Mammary epithelial cell (primary cell): ENCODE measurements at places on chromosomes 16 and 17. TPM values are rescaled to one million over a fixed set of nuclear protein-coding genes. Genes with fewer than 3 reads are reported as not detected.

The TPSG1 gene
- polyA plus RNA-seq = not detected

The KRTAP2-3 gene
- polyA plus RNA-seq = 4.5 TPM

The KIF19 gene
- not detected for polyA plus RNA-seq

The BIRC5 gene
- 52.0 TPM for polyA plus RNA-seq

The HBZ gene
- polyA plus RNA-seq = not detected

The TNFRSF13B gene
- not detected for polyA plus RNA-seq

The TBC1D3I gene
- polyA plus RNA-seq = 0.73 TPM

The TNK1 gene
- 17.4 TPM for polyA plus RNA-seq
